AG20443 (cell line): ENCODE measurements at places on chromosomes 1 and 21.

DNA sequence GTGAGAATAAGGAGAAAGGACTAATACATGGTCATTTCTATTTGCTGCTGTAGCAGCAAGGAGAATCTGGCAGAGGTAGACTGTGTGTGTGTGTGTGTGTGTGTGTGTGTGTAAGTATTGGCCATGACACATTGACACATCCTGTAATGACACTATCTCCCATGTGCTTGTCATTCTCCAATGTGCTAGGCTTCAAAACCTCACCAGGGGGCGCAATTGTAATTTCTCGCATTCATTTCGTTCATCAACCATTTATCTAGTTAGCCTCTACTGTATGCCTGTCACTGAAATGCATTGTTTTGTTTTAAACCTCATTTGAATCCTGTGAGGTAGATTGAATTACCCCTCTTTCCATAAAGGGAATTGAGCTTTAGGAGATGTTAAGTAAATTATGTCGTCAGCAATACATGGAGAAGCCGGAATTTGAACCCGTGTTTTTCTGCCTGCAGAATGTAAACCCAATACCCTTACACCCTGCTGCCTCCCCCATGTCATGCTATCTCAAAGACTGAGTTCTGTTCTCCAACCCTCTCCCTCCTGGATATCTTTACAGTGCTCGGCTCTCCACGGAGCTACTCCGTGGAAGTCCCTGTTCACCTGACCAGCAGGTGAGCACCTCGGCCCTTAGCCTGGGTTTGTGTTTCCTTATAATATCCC is 100.8 kb downstream of the UCK2 start:
- peak; percentile 67 for DNase-seq

GRCh38 chr1:175222296-175222938 is 29.8 kb upstream of the KIAA0040 start:
- no peak for DNase-seq

DNA sequence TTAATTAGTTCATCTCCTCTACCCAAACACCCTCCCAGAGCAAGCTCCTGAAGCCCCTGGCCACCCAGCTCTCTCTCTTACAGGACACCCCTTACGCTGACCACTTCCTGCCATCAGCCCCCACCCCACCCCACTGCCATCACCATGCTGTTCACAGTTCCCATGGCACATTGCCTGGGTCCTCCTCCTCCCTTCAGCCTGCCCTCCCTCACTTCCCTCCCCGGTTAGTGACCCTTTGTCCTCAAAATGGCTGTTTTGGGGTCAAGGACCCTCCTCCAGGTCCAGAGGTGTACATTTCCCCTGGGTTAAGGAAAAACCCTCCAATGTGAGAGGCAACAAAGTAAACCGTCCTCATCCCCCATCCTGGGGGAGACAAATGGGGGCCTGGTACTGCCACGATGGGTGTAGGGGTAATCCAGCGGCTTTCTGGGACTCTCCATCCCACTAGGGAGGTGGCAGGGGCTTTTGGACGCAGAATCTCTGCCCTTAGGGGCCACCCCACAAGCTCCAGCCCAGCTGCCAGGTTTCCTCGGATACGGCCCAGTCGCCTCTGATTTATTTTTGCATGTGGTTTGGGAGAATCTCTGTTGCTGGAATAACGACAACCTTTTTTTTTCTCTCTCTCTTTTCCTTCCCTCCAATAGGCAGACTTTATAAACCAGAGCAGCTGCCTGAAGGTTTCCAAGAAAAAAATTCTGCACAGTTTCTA is 8.5 kb downstream of the CAMK2N1 start:
- DNase-seq = peak; percentile 53

- peak; percentile 70 for DNase-seq
These were observed 825 bp downstream of the DCAF8 start for GRCh38 chr1:160261556-160261892.

DNA sequence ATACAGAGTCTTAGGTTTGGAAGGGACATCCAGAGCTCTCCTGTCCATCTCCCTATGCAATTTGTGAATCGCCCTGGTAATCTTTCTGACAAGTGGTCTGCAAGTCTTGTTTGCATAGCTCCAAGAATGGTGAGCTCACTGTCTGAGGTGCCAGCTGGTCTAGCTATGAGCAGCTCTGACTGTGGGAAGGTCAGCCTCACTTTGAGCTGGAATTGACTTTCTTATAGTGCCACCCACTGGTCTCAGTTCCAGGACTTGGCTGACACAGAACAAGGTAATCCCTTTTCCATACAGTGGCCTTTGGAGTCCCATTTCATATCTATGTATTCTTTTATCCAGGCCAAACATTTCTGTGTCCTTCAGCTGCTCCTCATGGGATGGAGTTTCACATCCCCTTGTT is 95.6 kb upstream of the C8B start:
- peak; percentile 64 for DNase-seq

DNA sequence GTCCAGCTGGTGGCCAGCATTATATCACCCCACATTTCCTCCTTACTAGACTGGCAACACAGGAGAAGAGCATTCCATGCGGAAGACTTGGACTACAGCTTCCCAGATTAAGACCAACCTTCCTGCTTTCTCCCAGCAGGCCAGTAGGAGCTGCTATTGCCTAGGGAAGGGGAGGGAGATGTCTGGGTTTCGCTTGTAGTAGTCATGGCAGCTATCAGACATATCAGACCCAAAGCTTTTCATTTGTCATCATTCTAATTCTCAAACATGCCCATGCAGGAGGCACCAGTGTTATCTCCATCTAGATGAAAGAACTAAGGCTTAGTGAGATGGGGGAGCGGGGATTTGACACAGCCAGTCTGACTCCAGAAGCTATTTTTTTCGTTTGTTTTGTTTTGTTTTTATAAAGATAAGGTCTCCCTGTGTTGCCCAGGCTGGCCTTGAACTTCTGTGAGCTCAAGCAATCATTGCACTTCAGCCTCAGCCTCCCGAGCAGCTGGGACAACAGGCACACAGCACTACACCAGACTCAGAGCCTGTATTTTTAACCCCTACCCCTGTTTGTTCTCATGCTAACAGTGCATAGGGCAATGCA is 4.5 kb downstream of the PLA2G2A start:
- DNase-seq = peak; percentile 89

- DNase-seq = no peak
These were observed 36.2 kb downstream of the CAMK2N1 start for GRCh38 chr1:20449735-20450311.

GRCh38 chr21:45030682-45031570 is 43.5 kb upstream of the ADARB1 start:
- DNase-seq = peak; percentile 69

GRCh38 chr1:65253800-65254319 is 55.5 kb upstream of the DNAJC6 start:
- DNase-seq = no peak

- no peak for DNase-seq
These were observed 60.8 kb upstream of the LBR start for GRCh38 chr1:225488676-225489075.

DNA sequence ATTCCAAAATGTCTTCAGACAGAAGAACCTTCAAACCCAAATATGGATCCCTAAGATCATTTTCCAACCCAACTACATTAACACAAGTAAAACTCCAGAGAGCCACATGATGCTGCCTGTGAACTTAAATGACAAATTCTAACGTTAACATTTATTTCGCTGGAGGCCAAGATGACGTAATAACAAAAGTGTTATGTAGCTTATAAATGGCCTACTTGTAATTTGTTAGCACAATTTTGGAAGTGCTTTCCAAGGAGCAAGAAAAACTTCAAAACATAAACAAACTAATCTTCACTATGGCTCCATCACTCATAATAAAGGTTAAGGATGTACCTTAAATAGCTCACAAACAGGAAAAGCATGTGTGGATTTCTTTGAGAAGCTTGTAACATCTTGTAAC is 126.7 kb downstream of the HLCS start:
- DNase-seq = no peak

- DNase-seq = no peak
These were observed 24.0 kb upstream of the CDC7 start for GRCh38 chr1:91476533-91477217.

- no peak for DNase-seq
These were observed 2.0 kb downstream of the PSEN2 start for GRCh38 chr1:226872437-226872836.

DNA sequence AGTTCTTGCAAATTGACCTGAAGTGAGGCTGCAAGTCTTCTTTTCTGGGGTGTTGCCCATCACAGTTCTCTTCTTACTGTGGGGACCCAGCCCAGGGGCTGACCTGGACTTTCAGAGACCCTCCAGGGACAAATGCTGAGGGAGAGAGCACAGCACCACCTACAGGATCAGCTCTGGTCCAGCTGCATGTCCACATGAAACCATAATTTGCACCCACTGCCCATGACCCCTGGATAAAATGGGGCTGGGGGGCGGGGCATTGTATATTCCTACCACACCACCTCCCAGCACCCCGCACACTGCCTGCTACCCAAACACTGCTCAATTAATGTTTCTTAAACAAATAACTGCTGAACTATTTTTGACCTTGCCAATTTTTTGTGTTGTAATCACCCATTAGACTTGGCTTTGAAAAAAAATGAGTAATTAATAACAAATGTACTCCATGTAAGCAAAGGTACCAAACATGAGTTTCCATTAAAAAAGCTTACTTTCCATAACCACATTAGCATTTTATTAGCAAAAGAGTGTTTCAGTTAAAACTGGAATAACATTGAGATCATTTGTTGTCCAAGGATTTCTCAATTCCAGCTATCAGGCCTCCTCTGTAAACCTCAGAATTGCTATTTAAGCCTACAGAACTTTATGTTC is 168.0 kb upstream of the RAB4A start:
- DNase-seq = no peak

DNA sequence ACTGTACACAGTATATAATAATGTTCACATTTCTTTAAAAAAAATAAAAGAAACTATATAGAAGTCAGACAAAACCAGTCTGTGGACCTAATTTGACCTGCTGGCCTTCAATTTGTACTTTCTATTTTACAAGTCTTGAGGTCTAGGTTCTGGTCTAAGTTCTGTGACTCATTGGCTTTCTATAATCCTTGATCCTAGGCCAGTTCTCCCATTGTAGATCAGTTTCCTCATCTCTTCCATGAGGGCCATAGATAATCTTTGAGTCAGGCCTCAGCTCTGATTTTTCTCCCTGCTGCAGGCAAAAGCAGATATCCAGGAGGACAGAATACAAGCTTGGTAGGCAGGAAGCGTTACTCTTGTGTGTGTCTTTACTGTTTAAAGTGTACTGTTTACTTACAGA is 603.7 kb upstream of the CAMK1G start:
- DNase-seq = no peak

GRCh38 chr1:59595774-59596173 is 219.0 kb upstream of the HOOK1 start:
- peak; percentile 62 for DNase-seq

DNA sequence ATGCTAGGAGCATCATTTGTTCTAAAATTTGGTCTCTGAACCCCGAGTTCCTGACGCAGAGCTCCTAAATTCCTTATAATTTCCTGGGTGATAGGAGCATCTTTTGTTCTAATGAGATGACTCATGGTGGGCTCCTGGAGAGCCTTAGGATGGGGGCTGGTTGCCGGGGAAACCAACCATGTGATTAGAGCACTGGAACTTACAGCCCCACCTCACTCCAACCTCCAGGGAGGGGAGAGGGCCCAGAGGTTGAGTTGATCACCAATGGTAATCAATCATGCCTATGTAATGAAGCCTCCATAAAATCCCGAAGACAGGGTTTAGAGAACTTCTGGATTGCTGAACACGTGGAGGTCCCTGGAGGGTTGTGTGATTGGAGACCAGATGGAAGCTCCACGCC is 7.7 kb downstream of the SHISAL2A start:
- no peak for DNase-seq

GRCh38 chr21:21712748-21713520 is 714.7 kb downstream of the NCAM2 start:
- DNase-seq = peak; percentile 17

DNA sequence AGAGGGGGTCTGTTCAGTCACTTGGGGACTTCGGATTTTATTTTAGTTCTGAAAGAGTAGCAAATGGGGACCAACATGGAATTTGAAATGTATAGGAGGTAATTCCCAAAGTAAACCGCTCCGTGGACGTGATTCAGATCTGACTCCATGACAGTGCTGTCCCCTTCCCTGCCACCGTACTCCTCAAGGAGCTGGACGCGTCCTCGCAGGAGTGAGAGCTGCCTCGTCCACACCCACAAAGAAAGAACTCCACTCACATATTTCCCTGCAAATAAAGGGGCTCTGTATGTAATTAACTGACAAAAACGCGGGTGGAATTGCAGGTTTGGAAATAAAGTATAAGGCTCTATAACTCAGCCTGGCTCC is 183.6 kb downstream of the ETS2 start:
- DNase-seq = no peak

- DNase-seq = no peak
These were observed 1.2 kb downstream of the RSRP1 start for GRCh38 chr1:25245809-25246599.

DNA sequence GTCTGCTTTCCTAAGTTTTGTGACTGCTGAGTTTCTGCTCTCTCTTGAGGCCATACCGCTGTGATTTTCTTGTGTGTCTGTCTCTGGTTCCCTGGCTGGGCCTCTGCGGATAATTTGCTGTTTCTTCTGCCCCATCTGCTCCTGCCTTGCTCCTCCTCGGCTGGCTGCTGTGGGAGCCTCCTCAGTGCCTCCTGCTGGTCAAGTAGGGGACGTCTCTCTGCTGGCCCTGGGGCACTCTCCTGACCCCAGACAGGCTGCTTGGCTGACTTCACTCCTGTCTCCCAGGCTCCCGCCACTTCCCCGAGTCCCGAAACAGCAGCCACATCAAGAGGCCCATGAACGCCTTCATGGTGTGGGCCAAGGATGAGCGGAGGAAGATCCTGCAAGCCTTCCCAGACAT is 28.5 kb downstream of the ETNK2 start:
- DNase-seq = peak; percentile 47

GRCh38 chr1:179990847-179991246 is 36.2 kb downstream of the CEP350 start:
- DNase-seq = no peak

DNA sequence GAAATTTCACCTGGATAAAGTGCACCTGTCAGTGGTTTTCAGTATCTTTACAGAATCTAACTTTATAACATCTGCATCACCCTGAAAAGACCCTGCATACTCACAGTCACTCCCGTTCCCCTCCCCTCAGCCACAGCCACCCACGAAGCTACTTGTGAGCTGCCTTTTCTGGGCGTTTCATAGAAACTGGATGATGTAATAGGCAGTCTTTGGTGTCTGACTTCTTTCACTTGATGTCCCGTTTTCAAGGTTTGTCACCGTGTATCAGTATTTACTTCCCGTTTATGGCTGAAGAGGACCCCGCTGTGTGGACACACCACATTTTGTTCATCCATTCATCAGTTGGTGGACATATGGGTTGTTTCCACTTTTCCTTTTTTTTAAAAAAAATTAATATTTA is 47.8 kb upstream of the LRRC3 start:
- DNase-seq = peak; percentile 5
